ENCODE measurements at places on chromosomes 12 and 14.
A peak's percentile ranks its signal among the peaks of the same experiment; 100 is the strongest.

- DNase-seq: no peak
Observed at GRCh38 chr12:103499571-103499970, 3.8 kb upstream of the C12orf42 start.

- peak; percentile 86 for DNase-seq
Observed at GRCh38 chr14:21191809-21192446, 36.1 kb upstream of the OR5AU1 start.

- peak; percentile 37 for DNase-seq
Observed at GRCh38 chr14:73633116-73634010, 11.4 kb upstream of the DNAL1 start.

- no peak for DNase-seq
Observed at GRCh38 chr12:122528582-122528981, 1.5 kb downstream of the KNTC1 start.

DNA sequence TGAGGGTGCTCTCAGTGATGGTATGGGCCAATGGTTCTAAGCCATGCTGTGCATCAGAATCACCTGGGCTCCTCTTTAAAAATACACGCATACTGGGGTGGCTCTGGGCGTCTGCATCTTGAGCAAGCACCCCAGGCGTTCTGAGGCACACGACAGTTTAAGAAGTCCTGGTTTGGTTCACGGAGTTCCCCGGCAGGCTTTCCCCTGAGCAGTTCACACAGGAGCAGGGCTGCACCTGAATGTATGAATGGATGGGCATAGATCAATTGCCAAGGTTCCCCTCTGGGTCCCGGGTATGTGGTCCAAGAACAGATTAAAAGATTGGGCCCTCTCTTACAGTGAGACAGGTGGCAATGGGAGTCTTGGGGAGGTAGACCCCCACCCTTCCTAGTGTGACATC lies 395.3 kb downstream of the DPF3 start:
- DNase-seq: no peak

GRCh38 chr12:91215940-91216454 lies 33.4 kb upstream of the DCN start:
- DNase-seq: no peak

DNA sequence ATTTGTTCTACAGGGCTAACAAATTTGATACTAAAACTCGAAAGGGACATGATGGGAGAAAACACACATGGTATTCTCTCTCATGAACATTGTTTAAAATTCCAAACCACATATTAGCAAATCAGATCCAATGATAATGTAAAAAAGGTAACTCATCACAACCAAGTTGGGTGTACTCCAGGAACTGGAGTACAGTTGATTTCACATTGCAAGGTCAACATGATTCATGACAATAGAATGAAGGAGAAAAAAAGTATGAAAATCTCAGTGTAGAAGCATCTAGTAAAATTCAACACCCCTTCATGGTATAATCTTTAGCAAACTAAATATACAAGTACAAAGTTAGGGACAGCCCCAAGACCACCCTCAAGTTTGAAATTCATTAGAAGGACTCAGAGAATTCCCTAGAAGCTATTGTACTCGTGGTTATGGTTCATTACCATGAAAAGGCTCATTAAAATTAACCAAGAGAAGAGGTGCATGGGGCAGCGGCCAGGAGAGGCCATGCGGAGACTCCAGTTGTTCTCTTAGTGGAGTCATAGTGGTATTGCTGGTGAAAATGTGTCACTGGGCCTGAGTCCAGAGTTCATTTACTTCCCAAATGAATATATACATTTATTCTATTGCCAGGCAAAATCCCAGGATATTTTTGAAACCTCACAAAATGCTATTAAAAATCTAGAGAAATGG lies 3.1 kb upstream of the CDCA4 start:
- no peak for DNase-seq

DNA sequence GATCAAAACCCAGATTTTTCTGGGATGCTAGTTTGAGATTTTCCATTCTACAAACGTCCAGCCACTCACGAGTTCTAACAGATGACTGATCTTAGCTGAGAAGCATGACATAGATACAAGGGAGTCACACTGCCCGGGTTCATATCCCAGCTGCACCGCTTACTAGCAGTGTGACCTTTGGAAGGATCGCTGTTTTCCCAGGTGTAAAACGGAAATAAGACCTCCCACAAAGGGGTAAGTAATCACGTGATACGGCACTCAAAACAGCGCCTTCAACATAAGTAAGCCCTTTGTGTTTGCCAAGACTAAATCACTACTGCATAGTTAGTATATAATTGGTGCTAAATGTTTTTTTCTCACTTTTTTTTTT lies 624 bp upstream of the PWP1 start:
- DNase-seq: no peak

DNA sequence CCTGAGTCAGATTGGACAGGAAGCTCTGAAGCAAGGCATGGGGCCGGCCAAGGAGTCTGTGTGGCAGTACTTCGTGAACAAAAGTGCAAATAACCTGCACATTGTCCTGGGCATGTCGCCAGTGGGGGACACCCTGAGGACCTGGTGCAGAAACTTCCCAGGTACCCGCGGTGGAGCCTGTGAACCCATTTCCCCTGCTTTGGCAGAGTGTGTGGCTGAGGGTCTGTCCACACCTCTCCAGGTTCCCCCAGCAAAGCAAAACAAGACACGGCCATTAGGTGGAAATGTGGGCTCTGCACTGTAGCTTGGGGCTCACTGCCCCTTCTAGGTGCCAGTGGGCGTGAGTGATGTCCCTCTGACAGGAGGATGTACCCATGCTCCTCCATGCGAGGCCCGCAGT lies 79.4 kb downstream of the CCDC92 start:
- no peak for DNase-seq

- no peak for DNase-seq
Observed at GRCh38 chr12:53123578-53124351, 20.5 kb downstream of the SOAT2 start.

DNA sequence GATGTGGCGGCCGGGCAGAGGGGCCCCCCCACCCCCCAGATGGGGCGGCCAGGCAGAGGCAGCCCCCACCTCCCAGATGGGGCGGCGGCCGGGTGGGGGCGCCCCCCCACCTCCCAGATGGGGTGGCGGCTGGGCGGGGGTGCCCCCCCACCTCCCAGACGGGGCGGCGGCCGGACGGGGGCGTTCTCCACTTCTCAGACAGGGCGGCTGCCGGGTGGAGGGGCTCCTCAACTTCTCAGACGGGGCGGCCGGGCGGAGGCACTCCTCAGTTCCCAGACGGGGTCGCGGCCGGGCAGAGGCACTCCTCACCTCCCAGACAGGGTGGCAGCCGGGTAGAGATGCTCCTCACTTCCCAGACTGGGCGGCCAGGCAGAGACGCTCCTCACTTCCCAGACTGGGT lies 469.8 kb downstream of the PCNX1 start:
- DNase-seq: no peak

DNA sequence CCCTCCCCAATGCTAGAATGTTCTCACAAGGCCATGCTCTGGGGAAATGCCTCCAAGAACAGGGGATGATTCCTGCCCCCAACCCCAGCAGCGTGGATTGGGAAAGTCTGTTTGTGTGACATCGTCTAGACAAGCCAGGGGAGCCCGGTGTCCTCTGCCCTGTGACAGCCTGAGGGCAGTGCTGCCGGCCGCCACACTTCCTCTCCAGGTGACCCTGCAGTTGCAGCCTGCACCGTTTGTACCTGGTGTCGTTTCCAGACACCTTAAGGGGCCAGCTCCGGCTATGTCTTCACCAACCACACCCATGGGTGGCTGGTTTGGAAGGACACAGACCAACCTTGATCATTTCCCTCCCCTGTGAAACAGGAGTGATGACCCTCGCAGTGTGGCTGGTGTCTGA lies 372.6 kb downstream of the BCL11B start:
- DNase-seq: no peak

- no peak for DNase-seq
Observed at GRCh38 chr14:37620856-37621255, 25.4 kb downstream of the TTC6 start.

DNA sequence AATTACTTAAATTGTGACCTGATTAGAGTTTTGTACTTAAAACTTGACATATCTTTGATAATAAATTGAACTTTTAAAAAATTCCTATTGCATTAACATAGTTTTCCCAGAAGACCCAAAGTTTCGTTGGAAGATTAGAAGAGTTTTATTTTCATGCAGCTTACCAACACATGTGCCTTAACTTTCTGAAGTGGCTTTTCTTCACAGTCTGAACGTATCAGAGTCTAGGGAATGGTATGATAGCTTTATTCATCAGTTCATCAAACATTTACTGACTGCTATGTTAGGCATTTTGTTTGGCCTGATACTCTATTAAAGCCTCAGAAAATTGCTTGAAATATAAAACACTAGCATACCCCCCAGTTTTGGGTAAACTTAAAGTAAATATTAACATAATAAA lies 65.2 kb downstream of the MARK3 start:
- no peak for DNase-seq

DNA sequence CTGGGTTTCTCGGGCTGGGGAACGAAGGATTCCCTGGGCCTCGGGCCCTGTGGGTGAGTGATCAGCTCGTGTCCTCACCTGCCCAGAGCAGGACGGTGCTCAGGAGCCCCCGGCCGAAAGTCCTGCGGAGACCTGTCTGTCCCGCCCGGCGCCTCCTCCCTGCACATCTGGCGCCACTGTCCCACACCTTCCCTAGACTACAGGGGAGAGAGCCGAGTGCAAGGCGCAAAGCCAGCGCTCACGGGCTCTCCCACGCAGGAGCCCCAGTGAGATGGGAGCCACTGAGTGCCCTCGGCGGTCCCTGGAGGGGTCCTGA lies 13.1 kb upstream of the TEX22 start:
- no peak for DNase-seq

DNA sequence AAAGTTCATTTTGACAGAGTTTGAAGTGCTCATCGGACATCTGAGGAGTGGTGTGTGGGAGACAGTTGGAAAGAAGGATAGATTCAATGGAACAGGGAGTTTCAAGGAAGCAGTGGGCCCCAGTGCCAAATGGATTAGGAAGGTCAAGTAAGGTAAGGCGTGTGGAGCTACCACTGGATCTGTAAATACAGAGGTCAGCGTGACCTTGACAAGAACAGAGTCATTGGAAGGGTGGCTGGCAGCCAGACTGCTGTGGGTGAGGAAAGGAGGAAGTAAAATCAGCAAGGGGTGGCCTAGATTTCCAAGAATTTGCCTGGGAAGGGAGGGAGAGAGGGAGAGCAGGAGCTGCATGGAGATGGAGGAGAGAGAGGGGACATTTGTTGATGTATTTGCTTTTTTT lies 68.2 kb upstream of the IGF1 start:
- no peak for DNase-seq

- no peak for DNase-seq
Observed at GRCh38 chr12:62372825-62373224, 93.8 kb upstream of the MON2 start.

DNA sequence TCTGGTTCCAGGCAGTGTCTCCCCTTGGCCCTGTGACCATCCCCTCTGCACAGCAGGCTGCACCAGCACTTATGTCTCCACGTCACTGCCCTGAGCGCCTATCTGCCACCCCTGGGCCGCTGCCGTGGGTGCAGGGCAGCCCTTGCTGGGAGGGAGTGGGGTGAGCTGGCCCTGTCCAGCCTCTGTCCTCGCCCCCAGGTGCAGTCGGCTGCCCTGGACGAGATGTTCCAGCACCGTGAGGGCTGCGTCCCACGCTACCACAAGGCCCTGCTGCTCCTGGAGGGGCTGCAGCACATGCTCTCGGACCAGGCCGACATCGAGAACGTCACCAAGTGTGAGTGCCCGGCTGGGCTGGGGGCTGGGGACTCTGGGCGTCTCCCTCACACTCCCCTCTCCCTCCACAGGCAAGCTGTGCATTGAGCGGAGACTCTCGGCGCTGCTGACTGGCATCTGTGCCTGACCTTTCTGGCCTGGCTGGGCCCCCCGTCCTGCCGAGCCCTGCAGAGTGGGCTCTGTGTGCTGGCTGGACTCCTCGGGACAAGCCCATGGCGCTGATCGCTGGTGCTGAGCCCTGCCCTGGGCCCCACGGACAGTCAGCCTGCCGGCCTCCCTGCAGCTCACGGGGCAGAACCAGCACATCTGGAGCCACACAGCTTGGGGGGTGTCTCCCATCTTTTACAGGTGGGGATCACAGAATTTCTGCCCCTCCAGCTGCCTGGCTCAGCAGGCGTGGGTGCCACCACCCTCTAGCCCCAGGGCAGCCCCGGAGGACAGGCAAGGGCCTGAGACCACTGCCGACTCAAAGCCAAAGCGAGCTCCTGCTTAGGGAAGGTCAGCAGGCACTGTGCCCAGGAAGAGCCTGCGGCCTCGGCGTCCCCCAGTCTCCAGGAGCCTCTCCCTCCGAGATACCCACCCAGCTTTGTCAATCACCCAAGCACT lies 7.9 kb upstream of the PUS1 start:
- no peak for DNase-seq

DNA sequence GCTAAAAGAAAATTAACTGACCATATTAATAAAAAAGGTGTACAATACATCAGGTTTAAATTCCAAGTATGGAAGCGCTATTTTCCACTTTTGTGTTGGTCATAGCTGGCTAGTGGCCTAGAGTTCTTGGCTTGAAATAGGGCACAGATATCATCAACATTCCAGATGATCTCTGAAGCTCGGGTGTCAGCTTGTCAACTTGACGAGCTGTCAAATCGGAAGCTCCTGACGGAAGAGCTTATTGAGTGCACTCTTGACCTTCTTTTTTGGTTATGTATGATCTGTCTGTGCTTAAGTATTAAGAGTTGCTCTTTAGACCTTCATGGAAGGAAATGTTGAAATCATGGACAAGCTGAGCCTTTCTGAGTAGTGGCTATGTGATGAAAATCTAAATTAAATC lies 177.9 kb downstream of the APAF1 start:
- no peak for DNase-seq

DNA sequence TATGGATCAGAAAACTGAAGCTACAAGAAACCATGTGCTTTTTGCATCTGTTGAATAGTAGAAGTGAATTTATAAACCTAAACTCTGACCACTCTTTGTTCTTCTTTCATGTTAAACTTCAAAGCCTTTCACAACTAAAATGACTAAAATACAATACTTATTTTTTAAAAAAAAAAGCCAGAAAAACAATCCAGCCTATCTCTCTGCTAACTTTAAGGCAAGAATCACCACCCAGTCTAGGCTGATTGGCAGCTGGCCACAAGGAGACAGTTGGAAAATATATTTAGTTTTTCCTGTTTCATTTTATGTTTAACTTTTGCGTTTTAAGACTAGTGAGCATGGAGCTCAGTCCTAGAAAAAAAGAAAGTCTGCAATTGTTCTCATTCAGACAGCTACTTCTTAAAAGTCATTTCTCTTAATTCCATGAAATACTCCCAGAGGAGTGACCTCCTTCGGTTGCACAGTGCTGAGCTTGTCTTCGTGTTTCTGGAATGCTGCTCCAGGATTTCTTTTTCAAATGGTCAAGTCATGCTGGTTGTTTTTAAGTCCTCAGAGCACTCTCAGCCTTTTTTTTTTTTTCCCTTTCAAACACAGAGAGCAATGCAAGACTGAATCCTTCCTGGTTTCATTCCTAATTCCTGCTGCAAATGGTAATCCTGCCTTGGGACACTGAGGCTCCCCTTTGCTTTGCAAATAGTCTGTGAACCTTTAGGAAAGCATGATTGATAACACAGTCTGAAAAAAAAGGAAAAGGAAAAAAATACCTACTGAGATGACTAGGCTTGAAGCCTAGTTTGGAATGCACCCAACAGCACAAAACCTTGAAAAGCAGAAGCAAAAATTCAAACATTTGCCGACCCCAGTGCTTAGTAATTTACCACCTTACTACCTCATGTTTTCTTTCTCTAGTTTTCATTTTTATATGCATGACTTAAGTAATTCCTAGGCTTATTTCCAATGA lies 233.3 kb upstream of the DAAM1 start:
- no peak for DNase-seq

- no peak for DNase-seq
Observed at GRCh38 chr12:79747274-79747673, 56.5 kb upstream of the PAWR start.

GRCh38 chr12:68901551-68901950 lies 31.4 kb downstream of the CPM start:
- no peak for DNase-seq
